ENCODE measurements at places on chromosomes 6 and 20. TPM values are rescaled to one million over a fixed set of nuclear protein-coding genes. Genes with fewer than 3 reads are reported as not detected.

DNA sequence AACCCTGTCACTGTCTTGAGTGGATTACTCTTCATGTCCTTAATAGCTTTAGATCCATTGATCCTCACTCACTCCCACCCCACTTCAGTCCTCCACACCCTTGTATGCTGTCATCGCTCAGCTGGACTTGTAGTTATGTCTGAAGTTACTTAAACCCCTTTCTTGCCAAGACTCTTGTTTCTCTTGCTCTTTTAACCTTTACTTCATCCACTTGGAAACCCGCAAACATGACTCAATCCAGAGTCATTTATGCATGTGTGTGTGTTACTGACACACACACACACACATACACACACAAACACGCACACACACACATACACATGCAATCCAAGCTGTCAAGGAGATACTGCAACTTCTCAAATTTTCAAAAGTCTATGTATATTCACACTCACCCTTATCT, 341.8 kb downstream of the SYNE1 start:
- peak; percentile 15 for DNase-seq

GRCh38 chr20:31759836-31760518, 20.9 kb downstream of the TPX2 start:
- no peak for DNase-seq

DNA sequence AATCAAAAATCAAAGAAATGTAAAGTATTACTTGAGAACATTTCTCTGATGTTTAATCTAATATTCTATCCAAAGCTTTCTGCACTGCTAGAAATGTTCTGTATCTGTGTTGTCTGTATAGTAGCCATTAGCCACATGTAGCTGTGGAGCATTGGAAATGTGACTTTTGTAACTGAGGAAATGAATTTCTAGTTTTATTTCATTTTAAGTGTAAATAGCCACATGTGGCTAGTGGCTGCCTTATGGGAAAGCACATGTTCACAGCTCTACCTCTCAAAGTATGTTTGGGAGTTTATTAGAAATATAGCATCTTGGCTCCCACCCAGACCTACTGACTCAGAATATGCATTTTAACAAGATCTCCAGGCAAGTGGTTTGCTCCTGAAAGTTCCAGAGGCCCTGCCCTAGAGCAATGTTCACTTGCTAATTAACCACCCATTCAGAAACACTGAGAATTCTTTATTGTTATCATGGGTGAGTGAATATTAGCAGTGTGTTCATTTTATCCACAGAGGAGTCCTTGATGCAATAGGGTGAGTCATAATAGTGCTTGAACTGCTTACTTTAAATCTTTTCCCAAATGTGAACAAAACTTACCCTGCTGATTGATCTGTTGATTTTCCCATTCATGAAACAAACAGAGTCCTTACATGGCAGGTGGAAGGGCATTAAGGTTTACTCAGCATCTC, 282.7 kb downstream of the PLCB1 start:
- DNase-seq: no peak

GRCh38 chr20:34350095-34350494, 13.0 kb upstream of the ITCH start:
- DNase-seq: no peak

GTSF1L gene
- total RNA-seq: not detected

- DNase-seq: no peak
Measured at GRCh38 chr6:87926687-87927086, 121.0 kb upstream of the SPACA1 start.

DNA sequence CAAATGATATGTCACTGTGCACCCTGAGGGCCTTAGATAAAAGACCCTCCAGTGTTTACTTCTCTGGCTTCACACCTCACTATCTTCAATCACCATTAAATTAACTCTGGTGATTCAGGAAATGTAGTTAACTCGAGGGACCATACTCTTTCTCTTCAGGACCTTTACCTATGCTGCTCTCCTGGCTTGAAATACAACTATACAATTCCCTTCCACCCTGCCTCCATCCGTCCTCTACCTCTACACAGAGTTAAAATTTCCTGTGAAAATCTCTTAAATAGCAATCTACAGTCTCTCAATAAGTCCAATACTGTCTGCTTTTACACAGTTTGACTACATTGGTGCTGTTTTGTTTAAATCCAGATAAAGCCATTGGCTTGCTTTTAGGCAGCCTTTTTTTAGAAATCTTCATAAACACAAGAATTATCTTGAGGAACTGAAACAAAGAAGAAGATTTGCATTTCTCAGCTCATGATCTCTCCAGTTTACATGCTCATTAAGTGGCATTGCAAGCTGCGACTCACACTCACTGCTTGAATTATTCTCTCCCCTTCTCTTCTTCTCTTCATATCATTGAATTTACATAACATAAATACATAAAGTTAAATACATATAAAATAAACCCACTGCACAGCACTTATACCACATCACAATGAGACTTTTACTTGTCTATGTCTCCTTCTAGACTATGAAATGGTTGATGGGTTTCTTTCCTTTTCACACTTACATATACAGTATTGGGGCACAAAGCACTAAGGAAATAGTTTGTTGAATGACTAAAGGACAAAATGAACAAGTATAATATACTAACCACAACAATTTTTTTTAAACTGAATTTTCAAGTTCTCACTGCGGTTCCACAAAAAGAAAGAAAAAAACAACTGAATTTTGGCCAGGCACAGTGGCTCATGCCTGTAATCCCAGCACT, 239.0 kb upstream of the KCNQ5 start:
- DNase-seq: no peak

TREML2 gene
- total RNA-seq: 0.72 TPM

- no peak for DNase-seq
Measured at GRCh38 chr6:163469459-163469985, 55.0 kb downstream of the QKI start.

- DNase-seq: no peak
Measured at GRCh38 chr6:97049253-97050011, 124.9 kb downstream of the KLHL32 start.

DNA sequence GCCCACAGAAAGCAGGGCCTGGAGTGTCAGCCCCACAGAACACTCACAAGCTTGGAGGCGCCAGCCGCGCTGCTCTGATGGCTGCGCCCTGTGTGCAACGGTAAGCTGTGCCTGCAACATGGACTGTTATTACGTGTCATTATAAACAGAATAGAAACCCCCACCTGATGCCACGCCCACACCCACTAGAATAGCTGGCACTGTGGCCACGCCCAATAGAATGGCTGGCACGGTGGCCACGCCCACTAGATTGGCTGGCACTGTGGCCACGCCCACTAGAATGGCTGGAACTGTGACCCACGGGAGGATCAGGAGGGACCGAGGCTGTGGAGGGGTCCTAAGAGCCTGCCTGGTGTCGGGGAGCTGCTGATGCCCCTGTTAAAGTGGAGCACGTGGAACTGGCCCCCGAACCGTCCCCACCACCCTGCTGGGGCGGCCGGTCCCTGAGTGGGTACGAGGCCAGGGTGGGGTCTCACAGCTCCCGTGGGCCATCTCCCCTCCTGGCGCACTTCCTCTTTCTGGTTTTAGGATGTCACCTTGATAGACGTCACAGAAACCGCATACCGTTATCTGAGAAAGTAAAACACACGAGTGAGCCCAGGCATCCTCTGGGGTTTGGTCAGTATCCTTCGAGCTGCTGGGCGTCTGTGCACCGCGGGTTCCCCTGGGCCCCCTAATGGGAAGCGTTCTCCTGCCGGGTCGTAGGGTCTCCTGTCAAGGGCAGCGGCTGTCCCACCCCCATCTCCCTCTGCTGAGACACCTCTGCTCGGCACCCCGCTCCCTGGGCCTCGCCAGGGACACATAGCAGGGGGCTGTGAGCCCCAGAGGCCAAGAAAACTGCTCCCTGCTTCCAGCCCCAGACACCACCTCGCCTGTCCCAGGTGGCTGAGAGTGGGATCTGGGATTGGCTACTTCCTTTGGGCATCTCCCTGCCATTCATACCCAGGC, 25.4 kb downstream of the SLC17A9 start:
- DNase-seq: no peak

GRCh38 chr20:63442100-63442493, 30.4 kb downstream of the KCNQ2 start:
- peak; percentile 42 for DNase-seq

GRCh38 chr20:257419-257818, at the start of gene DEFB132:
Gene DEFB132, plus strand, starts transcription at chr20:257724. Its CDS starts 55 bp downstream, at chr20:257779.
- DNase-seq: no peak

DNA sequence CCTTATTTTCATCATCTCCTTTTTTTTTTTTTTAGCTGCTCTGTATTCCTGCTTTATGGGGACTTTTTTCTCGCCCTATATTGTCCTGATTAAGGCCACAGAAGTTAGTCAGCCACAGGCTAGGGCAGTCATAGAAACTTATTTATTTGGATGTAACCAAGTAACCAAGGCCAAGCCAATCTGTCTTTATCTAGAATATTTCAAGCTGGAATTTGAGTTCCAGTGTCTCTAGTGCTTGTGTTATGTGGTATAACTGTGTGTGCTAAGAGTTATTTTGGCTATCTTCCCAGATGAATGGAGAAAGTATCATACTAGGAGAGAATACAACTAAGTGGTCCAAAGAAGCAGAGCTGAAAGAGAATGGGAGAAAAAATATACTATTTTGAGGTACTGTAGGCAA, 751.5 kb downstream of the CBLN4 start:
- DNase-seq: peak; percentile 91

TTLL9 gene
- 5.8 TPM for total RNA-seq

- no peak for DNase-seq
Measured at GRCh38 chr6:103344554-103345163, 1515.1 kb downstream of the HACE1 start.

GRCh38 chr6:14676064-14676463, 558.5 kb downstream of the CD83 start:
- no peak for DNase-seq

HCRTR2 gene
- total RNA-seq: 1.4 TPM

GRCh38 chr20:15220778-15221565, 883.6 kb upstream of the FLRT3 start:
- no peak for DNase-seq

DNA sequence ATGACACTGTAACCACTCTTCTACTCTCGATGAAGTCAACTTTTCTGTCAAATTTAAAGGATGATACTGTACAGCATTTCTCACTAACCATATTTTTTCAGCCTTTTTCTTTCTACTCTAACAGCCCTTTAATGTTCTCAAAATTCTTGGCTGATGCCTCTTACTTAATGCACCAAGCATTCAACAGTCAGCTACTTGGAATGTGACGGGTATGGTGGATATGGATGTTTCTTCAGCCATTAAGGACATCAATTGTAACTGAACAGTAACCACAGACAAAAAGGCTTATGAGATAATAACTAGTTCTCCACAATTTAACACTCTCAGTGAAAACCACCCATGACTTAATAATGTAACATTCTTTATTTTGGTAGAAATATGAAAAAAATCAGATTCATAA, 467.2 kb upstream of the ZNF337 start:
- peak; percentile 63 for DNase-seq

DNA sequence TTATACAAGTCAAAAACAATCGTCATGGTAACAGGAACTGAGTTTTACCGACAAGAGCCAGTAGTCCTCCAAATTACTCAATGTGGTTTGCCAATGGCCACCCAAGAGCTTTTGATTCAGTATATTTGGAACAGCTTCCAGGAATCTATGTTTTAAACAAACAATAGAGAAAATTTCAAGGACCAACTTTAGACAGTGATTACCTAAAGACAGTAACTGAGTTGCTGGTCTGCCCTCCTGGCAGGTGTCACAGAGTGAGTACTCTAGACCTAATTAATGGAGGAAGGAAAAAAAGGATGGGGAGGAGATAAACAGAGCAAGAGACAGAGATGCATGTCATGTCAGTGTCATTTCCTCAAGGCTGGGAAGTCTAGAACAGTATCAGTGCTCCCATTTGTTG, 361.3 kb upstream of the BTBD3 start:
- no peak for DNase-seq

DNA sequence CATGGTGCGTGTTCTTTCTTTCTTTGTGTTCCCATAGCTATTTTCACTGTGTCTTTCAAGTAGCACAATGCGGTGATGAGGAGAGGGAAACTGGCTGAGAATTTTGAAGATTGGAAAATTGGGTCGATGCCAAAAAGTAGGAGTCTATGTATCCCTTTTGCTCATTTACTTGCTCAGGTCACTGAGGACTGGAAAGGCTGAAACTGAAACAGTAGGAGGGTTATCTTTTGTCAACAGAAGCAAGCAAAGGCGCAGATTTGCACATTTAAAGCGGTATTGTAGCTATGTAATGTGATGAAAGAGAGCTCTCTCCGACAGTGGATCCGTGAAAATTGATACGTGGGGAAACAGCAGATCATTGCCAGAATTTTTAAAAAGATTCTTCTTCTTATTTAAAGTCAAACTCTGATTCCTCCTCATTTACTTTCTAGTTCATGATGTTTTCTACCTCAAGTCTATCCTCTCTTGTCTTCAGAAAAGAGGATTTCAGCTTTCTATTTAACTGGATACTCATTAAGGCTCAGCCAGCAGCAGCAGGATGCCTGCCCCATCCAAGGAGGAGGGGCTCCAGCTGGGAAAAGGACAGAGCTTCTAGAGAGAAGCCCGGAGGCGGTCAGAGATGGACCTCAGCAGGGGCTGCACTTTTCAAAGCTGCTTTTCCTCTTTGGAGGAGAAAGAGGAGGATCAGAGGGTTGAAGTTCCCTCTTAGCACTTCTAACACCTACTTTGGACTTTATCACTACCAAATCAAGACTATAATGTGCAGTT, 15.9 kb upstream of the FYN start:
- peak; percentile 69 for DNase-seq

GRCh38 chr6:140670021-140670420, 1295.6 kb upstream of the CITED2 start:
- DNase-seq: no peak

GRCh38 chr6:26382121-26382520, 787 bp upstream of the BTN2A2 start:
- no peak for DNase-seq

DNA sequence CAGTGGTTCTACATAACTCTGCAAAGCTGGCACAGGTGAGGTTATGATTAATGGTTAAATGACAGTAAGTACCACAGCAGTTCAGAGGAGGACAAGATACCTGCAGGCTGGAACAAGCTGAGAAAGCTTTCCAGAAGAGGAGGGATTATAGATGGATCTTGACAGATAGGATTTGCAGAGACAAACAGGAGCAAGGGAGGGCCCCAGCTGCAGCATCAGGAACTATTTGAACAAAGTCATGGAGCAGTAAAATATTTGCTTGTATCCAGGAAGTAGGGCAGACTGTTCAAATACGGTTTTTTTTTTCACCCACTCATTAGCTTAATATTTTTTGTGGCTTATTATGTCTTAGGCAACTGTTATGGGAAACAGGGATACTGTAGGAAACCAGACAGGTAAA, 144.4 kb upstream of the MAN1A1 start:
- DNase-seq: peak; percentile 73

GRCh38 chr6:160106010-160106409, 15.6 kb upstream of the SLC22A1 start:
- DNase-seq: no peak

GRCh38 chr6:106746652-106747051, 117.3 kb downstream of the QRSL1 start:
- DNase-seq: peak; percentile 49

DNA sequence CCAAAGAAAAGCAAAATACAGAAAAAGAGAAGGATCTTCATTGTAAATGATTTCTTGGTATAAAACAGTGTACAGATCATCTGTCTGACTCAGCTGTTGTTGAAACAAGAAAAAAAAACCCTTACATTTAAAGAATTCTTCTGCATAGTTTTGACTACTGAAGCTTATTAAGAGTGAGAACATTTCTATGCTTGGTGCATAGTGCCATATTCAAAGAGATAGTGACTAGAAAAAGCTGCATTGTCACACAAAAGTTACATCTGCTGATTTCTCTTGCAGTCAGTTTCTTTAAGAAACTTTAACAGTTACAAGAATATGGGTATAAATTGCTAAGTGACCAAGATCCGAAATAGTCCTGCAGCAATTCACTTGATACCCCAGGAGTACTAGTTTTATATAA, at the start of gene DEFB112:
DEFB112 (minus strand) TSS at position 101 of the 400 bp plus-strand sequence; CDS start at position 41, 60 bp downstream.
- no peak for DNase-seq

TP53TG5 gene
- total RNA-seq: 32.0 TPM

GRCh38 chr6:111950661-111951496, 77.6 kb upstream of the FYN start:
- no peak for DNase-seq
